ENCODE measurements at places on chromosomes 6 and 20. TPM values are rescaled to one million over a fixed set of nuclear protein-coding genes. Genes with fewer than 3 reads are reported as not detected.

- no peaks in the 10 kb centered on the region for H3K27me3 ChIP-seq
- no peak overlapping the region for H3K4me3 ChIP-seq
- no peak overlapping the region for H3K27ac ChIP-seq
Observed at GRCh38 chr6:79985128-79985527, 19.3 kb upstream of the TTK start.

- H3K36me3 ChIP-seq, result no peaks in the 10 kb centered on the region
- H3K4me3 ChIP-seq, result no peak overlapping the region
- DNase-seq, result no peak
- peaks cover 5% of the 10 kb centered on the region for H3K27me3 ChIP-seq
- no peaks in the 10 kb centered on the region for H3K4me1 ChIP-seq
- H3K27ac ChIP-seq, result no peak overlapping the region
Observed at GRCh38 chr6:90970672-90971071, 383.8 kb upstream of the MAP3K7 start.

DNA sequence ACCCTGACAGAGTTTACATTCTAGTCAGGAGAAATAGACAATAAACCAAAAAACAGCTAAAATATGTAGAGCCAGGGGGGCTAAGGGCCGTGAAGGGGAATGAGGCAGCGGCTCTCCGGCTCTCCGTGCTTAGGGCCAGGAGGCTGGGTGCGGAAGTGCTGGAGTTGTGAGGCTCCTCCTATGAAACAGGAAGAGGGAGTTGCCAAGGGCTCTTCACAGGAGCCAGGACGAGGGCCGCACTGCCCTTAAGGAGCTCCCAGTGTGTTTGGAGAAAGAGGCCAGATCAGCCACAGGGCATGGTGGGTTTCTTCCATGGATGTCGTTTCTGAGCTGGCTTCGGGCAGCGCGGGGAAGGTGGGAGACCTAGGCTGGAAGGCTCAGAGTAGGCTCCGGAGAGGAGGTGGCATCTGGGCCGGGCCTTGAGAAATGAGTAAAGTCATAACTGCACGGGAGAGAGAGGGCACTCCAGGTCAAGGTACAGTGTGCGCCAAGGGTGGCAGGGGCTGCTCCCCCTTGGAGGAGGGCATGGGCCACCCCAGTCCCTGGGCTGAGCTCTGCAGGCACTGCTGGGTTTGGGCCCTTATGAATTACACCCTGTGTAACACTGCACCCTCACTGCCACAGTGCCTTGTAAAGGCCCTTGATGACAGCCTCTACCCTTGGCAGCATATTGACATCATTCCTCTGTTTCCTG is 20.8 kb upstream of the MLN start:
- H3K27me3 ChIP-seq, result no peaks in the 10 kb centered on the region
- no peak for DNase-seq
- no peak overlapping the region for H3K27ac ChIP-seq
- H3K4me3 ChIP-seq, result no peak overlapping the region
- no peaks in the 10 kb centered on the region for H3K36me3 ChIP-seq
- H3K4me1 ChIP-seq, result peaks cover 3% of the 10 kb centered on the region

- no peaks in the 10 kb centered on the region for H3K27me3 ChIP-seq
- H3K4me3 ChIP-seq, result no peak overlapping the region
- no peak for DNase-seq
- H3K36me3 ChIP-seq, result peaks cover 70% of the 10 kb centered on the region
- H3K4me1 ChIP-seq, result peaks cover 12% of the 10 kb centered on the region
- no peak overlapping the region for H3K27ac ChIP-seq
Observed at GRCh38 chr6:158662607-158662953, 12.7 kb downstream of the SYTL3 start.

DNA sequence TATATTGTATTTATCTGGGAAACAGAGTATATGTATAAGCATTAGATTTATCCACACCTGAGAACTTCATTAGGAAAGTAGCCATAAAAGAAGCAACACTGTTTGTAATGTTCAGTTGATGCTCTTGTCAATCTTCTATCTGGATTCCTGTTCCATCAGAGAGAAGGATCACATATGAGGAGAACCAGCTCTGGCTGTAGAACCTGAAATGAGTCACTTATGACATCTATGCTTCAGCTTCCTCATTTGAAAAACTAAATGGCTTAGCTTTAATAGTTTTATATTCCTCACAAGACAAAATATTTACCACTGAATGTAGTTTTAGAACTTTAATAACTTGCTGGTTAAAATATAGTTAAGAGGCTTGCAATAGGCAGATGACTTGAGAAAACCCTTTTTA is 144.7 kb downstream of the TASP1 start:
- H3K36me3 ChIP-seq, result peaks cover 18% of the 10 kb centered on the region
- H3K4me3 ChIP-seq, result no peak overlapping the region
- H3K27ac ChIP-seq, result no peak overlapping the region
- DNase-seq, result no peak
- H3K4me1 ChIP-seq, result no peaks in the 10 kb centered on the region

DNA sequence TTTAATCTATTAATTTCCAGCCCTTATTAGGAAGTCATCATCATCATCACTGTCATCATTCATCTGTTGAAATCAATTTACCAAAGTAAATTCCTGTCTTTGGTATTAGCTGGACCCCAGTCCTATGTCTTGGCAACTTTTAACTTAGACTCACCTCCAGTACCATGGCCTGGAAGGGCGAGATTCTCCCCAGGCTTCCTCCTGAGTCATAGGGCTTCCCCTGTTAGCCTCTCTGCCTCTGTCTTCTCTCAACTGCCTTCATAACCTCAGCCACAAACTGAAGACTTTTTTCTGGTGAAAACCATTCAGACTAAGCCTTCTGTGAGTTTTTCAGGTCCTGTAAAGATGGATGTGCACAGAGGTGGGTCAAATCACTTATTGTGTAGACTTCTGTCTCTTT is 95.0 kb downstream of the NKAIN2 start:
- H3K27me3 ChIP-seq, result no peaks in the 10 kb centered on the region
- H3K27ac ChIP-seq, result no peak overlapping the region
- H3K4me3 ChIP-seq, result no peak overlapping the region
- DNase-seq, result no peak
- no peaks in the 10 kb centered on the region for H3K36me3 ChIP-seq

DNA sequence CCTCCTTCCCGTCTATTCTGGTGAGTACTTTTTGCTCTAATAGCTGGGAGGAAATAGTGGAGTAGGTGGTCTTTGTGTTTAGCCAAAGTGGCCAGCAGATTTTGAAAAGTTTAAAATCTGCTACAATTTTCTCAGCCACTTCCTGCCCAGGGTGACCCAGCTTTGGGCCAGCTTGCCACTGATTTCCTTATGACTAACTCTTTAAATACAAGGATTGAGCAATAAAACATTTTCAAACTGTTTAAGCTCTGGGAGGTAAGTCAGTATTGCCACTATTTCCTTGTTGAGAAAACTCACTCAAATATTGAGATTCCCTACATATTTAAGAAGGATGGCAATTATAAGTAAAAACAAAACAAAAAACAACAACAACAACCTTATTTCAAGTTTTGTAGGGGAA is 54.5 kb downstream of the TRMT11 start:
- no peaks in the 10 kb centered on the region for H3K4me1 ChIP-seq
- no peak overlapping the region for H3K27ac ChIP-seq
- no peaks in the 10 kb centered on the region for H3K27me3 ChIP-seq
- H3K4me3 ChIP-seq, result no peak overlapping the region
- no peak for DNase-seq

- DNase-seq, result no peak
- H3K27ac ChIP-seq, result no peak overlapping the region
- H3K4me1 ChIP-seq, result peaks cover 6% of the 10 kb centered on the region
- H3K36me3 ChIP-seq, result no peaks in the 10 kb centered on the region
- H3K4me3 ChIP-seq, result peak overlapping the region; percentile 35
Observed at GRCh38 chr6:5083813-5084359, 1.3 kb upstream of the PPP1R3G start.

- no peak overlapping the region for H3K4me3 ChIP-seq
- DNase-seq, result no peak
- H3K36me3 ChIP-seq, result no peaks in the 10 kb centered on the region
- no peaks in the 10 kb centered on the region for H3K4me1 ChIP-seq
- no peaks in the 10 kb centered on the region for H3K27me3 ChIP-seq
- H3K27ac ChIP-seq, result no peak overlapping the region
Observed at GRCh38 chr20:3696200-3696599, 14.4 kb upstream of the ADAM33 start.

- peaks cover 17% of the 10 kb centered on the region for H3K36me3 ChIP-seq
- DNase-seq, result no peak
- no peaks in the 10 kb centered on the region for H3K27me3 ChIP-seq
- H3K4me3 ChIP-seq, result no peak overlapping the region
Observed at GRCh38 chr6:44974511-44974910, 353.6 kb upstream of the RUNX2 start.

GRCh38 chr6:129671442-129672340 is 38.3 kb downstream of the ARHGAP18 start:
- no peaks in the 10 kb centered on the region for H3K36me3 ChIP-seq
- H3K4me1 ChIP-seq, result peaks cover 30% of the 10 kb centered on the region
- no peaks in the 10 kb centered on the region for H3K27me3 ChIP-seq
- H3K4me3 ChIP-seq, result peak overlapping the region; percentile 67
- DNase-seq, result peak; percentile 87

DNA sequence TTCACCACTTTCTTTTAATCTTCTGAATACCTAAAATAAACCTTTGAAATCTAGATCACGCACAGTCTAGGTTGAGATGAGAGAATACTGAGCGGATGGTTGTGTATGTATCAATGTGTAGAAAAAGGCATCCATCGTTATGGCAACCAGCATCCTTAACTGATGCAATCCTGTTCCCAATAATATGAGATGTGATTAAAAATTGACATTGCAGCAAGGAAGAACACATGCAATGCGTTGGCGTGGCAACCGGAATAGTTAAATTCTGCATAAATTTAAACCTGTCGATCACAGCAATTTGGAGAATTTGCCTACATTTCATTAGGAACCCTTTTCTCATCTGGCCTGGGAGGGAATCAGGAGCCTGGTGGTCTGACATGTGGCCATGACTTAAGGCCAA is 1.3 kb upstream of the L3MBTL1 start:
- peaks cover 35% of the 10 kb centered on the region for H3K27me3 ChIP-seq
- no peak for DNase-seq
- H3K4me1 ChIP-seq, result peaks cover 4% of the 10 kb centered on the region

DNA sequence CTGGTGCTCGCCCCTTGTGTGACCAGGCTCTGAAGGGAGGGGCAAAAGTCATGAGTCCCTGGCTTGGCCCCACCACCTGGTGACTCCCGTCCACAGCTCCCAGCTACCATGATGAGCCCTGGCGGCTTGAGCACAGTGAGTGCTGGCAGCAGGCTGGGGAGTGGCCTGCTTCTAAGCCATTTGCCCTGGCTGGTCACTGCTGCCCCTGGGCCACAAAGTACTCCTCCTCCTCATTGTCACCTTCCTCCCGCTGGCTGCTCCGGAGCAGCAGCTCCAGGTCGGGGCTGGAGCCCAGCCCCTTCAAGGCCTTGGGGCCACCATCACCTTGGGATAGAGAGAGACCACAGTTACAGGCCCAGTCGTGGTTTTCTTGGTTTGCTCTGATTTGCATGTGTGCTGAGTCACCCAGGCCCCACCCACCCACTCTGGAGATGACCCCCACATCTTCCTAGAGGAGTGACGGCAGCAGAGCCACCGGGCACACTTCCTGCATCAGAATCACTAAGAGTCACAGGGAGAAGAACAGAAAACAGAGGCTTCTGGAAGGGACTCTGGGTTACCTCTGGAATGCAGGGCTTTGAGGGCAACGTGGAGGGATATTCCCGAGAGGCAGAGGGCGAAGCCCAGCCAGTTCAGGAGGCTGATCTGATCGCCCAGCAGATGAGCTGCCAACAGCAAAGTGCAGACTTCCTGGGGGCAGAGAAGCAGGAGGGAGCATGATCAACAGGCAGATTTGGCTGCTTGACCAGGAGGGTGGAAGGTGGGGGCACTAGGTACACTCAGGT is 42.1 kb upstream of the CDH22 start:
- H3K27me3 ChIP-seq, result no peaks in the 10 kb centered on the region
- H3K27ac ChIP-seq, result peak overlapping the region; percentile 73
- H3K36me3 ChIP-seq, result peaks cover 22% of the 10 kb centered on the region
- peaks cover 20% of the 10 kb centered on the region for H3K4me1 ChIP-seq
- no peak overlapping the region for H3K4me3 ChIP-seq

DNA sequence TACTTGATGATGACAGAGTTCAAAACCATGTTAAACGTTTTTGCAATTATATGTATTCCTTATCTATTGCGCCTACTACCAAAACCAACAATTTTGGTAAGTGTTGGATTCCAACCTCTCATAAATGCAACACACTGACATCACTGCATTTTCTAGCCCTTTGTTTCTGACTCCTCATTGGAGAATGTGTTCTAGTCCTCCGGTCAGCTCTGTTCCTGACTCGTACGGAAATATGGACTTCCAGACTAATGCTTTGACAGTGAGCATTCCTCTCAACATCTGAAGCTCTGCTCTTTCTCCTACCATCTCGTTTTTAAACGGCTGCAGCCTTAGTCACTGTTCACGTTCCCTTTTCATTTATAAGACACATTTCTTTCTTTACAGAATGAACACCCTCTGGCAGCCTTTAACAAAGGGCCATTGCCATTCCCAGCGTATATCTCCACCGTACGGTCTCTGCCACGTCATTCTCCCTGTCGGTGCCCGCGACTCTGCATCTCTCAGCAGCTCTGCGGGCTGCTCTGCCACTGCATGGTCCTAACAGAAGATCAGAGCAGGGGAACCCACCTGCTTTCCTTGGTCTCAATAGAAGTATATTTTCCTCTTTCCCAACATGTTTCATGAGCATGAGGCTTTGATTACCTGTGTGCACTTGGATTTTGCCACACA is 103.0 kb upstream of the SYNDIG1 start:
- no peak for DNase-seq
- no peak overlapping the region for H3K27ac ChIP-seq
- no peaks in the 10 kb centered on the region for H3K36me3 ChIP-seq
- H3K27me3 ChIP-seq, result peaks cover 5% of the 10 kb centered on the region

GRCh38 chr6:1993042-1993441 is 252.4 kb downstream of the GMDS start:
- H3K27ac ChIP-seq, result no peak overlapping the region
- H3K36me3 ChIP-seq, result peaks cover 2% of the 10 kb centered on the region
- no peak overlapping the region for H3K4me3 ChIP-seq
- no peaks in the 10 kb centered on the region for H3K27me3 ChIP-seq

GRCh38 chr6:130996635-130997034 is 66.4 kb downstream of the EPB41L2 start:
- H3K27ac ChIP-seq, result no peak overlapping the region
- no peaks in the 10 kb centered on the region for H3K36me3 ChIP-seq
- peaks cover 2% of the 10 kb centered on the region for H3K27me3 ChIP-seq
- no peak overlapping the region for H3K4me3 ChIP-seq
- no peak for DNase-seq
- peaks cover 1% of the 10 kb centered on the region for H3K4me1 ChIP-seq

DNA sequence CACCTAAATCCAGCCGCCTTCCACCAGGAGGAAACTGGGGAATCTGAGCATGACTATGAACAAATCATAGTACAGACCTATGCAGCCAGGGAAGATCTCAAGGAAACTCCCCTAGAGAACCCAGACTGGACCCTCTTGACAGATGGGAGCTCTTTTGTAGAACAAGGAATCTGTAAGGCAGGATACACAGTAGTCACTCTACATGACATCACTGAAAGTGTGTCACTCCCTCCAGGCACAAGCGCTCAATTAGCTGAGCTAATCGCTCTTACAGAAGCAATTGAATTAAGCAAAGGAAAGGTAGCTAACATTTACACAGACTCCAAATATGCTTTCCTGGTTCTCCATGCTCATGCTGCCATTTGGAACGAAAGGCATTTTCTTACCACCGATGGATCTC is 36.8 kb downstream of the PLN start:
- no peak overlapping the region for H3K4me3 ChIP-seq
- no peak for DNase-seq
- peaks cover 11% of the 10 kb centered on the region for H3K4me1 ChIP-seq
- no peak overlapping the region for H3K27ac ChIP-seq

The TAF8 gene
- total RNA-seq, result 57.7 TPM

The COL21A1 gene
- total RNA-seq, result not detected

The KCNQ5 gene
- total RNA-seq, result 5.2 TPM

The SERPINB1 gene
- total RNA-seq, result 169 TPM

The MCCD1 gene
- not detected for total RNA-seq

The CST7 gene
- 81.8 TPM for total RNA-seq

The SLC2A10 gene
- total RNA-seq, result not detected
